ENCODE measurements at places on chromosomes 16 and 17.

DNA sequence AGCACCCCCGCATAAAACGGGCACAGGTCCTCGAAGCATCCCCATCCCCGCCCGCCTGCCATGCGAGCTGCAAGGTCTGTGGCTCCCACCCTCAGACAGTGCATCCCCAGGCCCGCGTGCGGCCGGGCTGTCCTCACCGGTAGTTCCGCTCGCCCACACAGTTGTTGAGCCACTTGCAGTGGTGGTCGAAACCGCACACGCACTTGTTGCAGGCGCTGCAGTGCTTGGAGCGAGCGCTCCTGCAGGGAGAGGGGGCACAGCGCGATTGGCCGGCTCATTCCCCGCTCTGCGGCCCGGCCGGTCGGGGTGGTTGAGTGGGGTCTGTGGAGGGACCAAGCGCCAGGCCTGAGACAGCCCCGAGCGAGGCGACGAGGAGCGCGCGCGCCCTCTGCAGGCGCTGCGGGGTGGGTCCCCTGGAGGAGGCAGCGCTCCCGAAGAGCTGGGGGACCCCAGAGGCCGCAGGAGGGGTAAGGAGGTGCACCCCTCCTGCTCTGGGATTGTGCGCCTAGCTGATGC is 6.0 kb upstream of the TPPP3 start:
- no peak for DNase-seq

- no peak for DNase-seq
Observed at GRCh38 chr17:31275116-31275515, 21.9 kb downstream of the OMG start.

GRCh38 chr17:9456330-9456729 is 119.3 kb downstream of the STX8 start:
- no peak for DNase-seq

GRCh38 chr17:67105213-67105612 is 60.9 kb downstream of the CACNG1 start:
- no peak for DNase-seq

DNA sequence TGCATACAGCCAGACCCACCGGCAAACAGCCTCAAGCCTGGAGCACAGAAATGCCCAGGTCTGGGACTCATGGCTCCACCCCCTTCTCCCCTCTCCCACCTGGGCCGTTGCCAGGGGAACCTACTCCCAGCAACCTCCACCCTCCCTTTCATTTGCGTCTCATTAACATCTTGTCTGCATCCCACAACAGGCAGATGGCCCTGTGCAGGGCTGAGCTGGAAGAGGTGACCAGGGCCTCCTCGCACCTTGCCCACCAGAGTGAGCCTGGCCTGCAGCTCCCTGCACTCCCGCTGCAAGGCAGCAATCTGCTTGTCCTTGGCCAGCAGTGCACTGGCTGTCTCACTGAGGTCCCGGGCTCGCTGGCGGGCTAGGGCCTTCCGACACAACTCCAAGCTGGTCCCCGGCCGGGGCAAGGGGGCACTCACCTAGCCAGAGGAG is 3.3 kb downstream of the TSPOAP1 start:
- DNase-seq, result no peak

DNA sequence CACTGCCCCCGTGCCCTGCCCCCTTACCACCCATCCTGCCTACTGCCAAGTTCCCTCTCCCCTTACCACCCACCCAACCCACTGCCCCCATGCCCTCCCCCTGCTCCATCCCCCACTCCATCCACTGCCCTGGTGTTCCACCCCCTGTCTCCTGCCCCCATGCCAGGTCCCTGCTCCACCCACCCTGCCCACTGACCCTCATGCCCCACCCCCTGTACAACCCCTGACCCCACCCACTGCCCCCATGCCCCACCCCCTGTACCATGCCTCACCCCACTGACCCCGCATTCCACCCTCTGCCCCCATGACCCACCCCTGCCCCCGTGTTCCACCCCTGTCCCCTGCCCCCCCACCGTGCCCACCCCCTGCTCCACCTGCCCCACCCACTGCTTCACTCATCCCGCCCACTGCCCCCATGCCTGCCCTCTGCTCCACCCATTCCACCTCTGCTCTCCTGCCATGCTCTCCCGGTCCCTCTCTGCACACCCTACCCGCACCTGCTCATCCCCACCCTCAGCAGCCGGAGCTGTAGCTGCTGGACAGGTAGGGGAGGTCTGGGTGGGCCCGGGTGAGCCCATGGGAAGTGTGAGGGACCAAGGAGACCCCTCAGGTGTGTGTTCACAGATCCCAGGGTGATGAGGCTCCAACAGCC is 7.4 kb upstream of the FN3KRP start:
- no peak for DNase-seq

DNA sequence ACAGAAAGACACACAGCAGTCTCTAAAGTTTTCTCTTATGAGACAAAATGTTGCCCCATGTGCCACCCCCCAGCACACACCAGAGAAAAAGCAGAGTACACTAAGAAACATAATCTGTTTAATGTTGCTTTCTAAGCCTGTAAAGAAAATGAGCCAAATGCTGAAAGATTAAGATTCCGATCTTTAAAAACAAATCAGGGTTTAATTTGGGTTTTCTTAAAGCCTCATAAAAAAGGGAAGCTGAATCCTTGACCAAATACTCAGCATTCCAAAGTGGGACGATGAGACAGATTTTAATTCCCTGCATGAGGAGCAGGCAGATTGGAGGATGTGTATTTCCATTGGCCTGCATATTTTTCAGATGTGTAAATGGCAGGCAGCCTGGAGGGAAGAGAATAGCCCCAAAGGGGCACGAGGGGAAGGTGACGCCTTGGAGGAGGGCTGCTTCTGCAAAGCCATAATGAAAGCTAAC is 118.4 kb downstream of the COPRS start:
- no peak for DNase-seq

DNA sequence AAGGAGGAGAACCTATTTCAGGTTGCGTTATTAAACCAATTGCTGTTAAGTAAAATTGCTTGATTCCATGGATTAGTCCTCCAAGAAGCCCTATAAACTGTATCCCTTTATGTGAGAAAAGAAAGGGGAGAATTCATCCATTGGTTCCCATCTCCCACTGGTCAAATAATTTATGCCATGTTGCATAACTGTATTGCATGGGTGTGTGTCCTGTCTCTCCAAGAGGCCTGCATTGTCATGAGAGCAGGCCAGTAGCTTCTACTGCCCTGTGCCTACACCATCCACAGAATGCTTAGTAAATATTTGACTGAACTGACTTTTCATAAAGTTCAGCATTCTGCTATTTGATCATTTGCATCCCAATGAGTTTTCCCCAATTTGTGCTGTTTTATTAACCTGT is 11.7 kb upstream of the TOB1 start:
- DNase-seq, result no peak

- DNase-seq, result no peak
Observed at GRCh38 chr17:7281953-7282751, 634 bp downstream of the SLC2A4 start.

DNA sequence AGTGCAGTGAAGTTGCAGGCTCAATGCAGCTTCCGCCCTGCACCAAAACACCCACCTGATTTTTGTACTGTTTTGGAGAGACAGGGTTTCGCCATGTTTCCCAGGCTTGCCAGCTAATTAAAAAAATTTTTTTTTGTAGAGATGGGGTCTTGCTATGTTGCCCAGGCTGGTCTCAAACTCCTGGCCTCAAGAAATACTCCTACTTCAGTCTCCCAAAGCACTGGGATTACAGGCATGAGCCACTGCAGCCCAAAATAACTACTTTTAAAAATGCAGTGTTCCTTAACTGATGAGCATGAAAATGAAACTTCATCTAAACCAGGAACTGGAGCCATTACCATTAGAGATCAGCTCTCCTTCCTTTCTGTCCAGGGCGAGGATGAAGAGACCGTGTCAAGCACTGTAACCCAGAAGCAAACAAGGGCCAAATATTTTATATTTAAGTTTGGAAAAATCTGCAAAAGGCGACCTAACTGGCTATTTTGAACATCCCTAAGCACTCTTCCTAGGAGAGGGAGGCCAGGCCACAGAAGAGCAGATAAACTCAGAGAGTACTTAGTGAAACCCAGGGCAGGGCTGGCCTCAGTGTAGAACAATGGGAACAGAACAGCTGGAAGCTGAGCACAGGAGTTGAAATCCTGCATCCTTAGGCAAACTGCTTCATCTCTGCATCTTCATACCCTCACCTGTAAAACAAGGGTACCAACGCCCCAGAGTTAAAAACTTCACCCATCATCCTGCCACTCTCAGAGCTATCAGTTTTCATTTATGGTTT is 24.0 kb downstream of the CREBBP start:
- DNase-seq, result no peak

DNA sequence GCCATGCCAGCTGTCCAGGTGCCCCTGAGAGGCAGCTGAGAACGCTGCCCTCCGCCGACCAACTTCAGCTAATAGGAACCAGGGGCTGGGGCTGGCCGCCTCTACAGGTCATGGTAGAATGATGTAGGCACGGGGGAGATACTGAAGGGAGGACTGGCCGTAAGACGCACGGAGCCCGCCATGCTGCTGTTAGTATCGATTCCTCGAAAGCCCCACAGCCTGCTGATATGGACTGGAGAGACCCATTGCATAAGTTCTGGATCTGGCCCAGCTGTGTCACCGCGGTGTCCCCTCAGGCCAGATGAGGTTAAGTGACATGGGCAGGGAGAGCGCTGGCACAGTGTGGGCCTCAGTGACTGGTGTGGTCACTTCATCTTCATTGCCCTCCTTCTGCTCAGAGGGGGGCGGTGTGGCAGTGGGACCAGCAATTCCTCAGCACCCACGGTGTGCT is 75.6 kb downstream of the AMFR start:
- no peak for DNase-seq

GRCh38 chr17:15023589-15024336 is 241.4 kb downstream of the PMP22 start:
- DNase-seq, result no peak

DNA sequence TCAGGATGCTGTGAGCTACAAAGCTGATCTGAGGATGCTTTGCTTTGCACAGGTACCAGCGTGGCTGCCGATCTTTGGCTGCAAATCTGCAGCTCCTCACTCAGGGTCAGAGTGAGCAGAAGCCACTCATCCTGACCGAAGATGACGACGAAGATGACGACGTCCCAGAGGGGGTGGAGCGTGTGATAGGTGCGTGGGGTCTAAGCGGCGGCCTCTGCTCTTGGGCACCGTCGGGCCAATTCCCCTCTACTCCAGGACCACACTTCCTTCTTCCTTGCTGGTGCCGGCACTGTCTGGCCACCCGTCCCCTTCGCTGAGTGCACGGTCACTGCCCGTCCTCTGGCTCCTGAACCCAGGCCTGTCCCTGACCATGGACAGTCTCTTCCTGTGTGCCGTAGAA is 34.0 kb downstream of the ZNF750 start:
- no peak for DNase-seq

DNA sequence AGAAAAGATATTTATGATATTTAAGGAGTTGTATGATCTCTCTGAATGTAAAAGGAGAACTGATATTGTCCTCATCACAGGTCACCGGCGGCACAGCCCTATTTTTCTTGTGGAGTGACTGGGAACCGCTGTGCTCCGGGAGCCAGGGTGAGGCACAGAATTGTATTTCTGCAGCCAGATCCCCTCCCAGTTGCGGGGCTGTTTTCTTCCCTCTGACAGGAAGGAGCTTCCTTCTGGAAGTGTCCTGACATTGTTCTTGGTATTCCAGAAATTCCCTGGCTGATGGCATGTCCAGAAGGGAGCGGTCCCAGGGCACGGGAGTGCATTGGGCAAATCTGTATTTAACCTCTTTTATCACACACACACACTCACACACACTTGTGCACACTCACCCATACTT is 268.6 kb upstream of the FOXF1 start:
- no peak for DNase-seq

GRCh38 chr17:33291248-33292200 is 1.6 kb downstream of the ASIC2 start:
- no peak for DNase-seq

GRCh38 chr17:50817838-50818237 is 17.5 kb upstream of the WFIKKN2 start:
- no peak for DNase-seq

- DNase-seq, result no peak
Observed at GRCh38 chr16:87778476-87778829, 12.7 kb upstream of the KLHDC4 start.

DNA sequence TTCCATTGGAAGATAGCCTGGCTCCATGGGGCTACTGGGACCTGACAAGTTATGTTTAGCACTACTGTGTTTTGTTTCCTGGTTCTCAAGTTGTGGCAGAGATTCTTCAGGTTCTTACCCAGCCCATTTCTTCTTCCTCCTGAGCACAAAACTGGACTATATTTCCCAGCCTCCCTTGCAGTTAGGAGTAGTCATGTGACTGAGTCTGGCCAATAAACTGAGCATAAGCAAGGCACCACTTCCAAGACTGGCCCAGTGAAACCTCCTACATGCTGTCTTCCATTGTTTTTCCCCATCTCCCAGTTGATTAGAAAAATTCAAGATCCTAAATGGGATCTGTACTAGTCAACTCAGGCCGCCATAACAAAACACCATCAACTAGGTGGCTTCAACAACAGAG is 28.2 kb upstream of the RBBP6 start:
- no peak for DNase-seq

DNA sequence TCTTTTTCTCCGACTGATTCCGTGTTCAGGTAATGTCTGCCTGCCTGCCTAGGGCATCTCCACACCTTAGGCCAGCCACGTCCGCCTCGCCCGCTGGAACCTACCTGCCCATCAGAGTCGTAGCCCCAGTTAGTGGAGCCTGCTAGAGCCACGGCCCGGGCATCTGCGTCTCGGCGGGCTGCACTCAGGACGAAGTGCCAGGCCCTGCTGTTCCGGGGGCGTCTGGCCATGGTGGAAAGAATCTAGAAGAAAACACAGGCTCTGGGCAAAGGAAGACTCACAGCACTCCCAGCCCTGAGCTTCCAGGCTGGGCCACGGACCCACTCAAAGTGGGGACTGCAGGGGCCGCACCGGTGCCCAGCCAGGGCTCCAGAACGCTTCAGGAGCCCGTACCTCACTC is 1.1 kb downstream of the SPSB3 start:
- DNase-seq, result no peak
